Globus pallidus (tissue), 1 donor: ENCODE measurements at places on chromosomes 4 and X.

DNA sequence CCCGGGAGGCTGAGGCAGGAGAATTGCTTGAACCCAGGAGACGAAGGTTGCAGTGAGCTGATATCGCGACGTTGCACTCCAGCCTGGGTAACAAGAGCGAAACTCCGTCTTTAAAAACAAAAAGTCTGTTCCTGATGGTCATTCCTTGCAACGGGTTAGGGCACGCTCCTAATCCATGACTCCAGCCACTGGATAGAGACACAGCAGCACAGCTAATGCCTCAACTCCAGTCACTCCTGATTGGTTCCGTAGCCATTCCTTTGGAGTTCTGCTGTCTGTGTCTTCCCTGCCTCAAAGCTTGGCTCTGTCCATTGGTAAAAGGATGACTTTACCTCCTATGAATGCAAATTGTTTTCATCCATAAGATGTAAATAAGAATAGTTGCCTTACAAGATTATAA, 44.3 kb upstream of the FAM9A start:
- no peak for DNase-seq

DNA sequence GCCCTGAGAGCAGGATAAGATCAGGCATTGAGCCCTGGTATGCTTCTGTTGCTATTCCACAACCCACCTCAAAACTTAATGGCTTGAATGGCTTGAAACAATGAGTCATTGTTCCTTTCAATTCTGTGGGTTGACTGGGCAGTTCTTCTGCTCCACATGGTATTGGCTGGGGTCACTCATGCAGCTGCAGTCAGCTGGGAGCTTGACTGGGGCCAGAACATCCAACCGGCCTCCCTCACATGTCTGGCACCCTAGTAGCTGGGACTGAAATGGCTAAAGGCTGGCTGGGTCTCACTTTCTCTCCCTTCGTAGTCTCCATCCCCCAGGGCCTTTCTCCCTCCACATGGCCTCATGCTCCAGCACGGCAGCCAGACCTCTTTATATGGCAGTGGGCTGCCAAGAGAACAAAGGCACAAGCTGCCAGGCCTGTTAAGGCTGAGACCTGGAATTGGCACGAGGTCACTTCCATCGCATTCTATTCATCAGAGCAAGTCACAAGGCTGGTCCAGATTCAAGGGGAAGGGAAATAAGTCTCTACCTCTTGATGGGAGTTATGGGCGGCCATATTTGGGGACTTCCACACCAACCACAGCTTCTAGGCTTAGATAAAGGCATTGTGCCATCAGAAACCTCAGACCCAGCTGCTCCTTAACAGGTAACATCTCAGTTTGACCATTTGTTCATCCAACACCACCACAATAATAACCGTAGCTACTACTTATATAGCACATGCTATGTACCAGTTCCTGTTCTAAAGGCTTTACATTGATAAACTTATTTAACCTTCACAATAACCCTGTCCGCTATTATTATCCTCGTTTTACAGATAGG, 159.7 kb upstream of the ATP6AP2 start:
- DNase-seq, result peak; percentile 87

DNA sequence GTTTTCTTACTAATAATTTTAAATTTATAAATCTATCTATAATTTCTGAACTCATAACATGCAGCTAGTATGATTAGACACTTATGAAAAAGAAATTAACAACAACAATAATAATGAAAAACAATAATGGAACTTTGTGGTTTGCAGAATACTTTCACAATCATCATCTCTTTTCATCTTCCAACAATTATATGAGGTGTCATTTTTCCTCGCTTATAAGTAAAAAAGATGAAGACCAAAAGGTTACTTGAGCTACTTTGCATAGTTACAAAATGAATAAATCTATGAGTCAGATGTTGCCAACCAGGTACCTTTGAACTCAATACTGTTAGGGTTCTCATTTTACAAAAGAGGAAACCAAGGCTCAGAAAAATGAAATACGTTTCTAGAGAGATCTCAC, 98.5 kb upstream of the ELOVL6 start:
- DNase-seq, result no peak

DNA sequence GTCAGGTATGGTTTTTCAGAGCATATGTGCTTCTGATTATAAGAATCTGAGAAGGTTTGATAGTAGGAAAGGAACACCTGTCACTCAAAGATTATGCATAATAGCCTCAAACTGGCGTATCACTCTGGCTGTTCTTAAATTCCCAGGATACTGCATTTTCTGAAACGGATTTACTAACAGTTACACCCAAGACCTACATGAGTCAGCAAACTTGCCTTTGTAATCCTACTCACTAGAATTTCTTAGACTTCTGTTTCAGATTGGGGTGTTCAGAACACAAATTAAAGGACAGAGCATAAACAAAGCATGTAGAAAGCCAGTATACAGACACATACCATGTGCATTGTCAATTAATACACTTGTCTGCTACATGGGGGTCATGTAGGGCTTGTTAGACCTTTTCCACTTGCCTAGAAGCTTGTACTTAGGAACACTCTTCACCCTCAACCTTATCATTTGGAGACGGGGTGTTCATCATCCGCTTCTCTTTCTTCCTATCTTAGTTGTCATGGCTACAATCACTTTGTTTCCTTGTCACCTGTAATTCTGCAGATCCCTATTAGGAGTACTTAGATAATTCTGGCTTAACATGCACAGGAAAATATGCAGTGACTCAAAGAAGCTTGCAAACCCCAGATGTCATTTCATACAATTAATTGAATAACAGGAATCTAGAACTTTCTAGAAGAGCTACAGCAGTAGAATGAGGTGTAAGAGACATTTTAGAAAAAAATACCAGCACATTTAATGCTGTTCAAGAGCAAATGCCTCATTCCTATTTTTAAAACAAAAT, 593.0 kb upstream of the TENM3 start:
- no peak for DNase-seq

GRCh38 chr4:10201381-10202223, 85.0 kb upstream of the WDR1 start:
- no peak for DNase-seq

DNA sequence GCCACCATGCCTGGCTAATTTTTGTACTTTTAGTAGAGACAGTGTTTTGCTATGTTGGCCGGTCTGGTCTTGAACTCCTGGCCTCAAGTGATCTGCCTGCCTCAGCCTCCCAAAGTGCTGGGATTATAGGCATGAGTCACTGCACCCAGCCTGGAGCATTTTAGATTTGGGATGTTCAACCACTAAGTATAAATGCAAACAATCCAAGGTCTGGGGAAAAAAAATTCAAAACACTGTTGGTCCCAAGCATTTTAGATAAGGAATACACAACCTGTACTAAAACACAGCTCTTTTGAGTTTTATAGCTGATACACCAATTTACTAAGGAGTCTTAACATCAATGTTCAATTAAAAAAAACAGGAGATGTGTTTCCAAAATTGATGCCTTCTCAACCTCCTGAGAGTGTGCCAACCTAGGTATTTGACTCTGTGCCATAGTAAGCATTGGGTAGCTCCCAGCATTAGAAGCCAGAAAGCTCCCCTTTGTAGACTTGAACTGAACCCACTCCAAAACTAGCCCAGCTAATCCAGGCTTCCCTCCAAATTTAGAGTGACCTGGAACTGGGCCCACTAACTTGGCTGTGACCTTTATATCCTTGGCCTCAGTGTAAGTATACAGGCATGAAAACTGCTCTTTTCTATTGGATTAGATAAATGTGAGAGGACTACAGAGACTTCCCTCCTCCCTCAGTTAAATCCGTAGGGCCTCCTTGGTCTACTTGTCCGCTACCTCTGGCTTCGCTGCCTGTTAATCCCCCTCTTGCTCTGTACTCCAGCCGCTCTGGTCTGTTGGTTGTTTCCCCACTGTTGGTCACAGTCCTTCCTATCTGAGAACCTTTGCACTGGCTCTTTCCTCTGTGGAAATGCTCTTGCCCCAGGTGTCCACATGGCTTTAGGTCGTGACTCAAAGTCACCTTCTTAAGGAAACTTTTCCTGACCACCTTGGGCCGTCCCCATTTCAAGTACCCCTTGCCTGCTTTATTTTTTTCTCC, 77.6 kb downstream of the CCKAR start:
- DNase-seq, result peak; percentile 26

GRCh38 chr4:17766826-17767458, 14.5 kb downstream of the FAM184B start:
- DNase-seq, result no peak

DNA sequence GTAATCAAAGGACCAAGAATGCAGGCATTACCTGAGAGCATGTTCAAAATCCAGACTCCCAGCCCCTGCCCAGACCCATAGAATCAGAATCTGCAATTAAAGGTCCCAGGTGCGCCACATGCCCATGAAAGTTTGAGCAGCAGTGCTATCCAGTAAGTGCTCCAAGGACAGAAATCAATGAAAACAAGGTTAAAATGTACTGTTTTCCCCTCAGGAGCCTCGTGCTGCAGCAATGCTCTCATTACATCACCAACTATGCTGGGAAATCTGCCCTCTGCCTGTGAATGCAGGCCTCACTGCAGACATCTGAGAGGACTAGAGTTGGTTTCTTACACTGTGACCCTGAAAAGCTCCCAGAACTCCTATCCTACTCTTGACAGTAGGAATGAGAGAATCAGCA, 21.1 kb downstream of the ANXA5 start:
- DNase-seq, result no peak

- no peak for DNase-seq
Observed at GRCh38 chrX:31260351-31260750, 188.5 kb upstream of the FTHL17 start.

- DNase-seq, result no peak
Observed at GRCh38 chr4:108586778-108587177, 33.6 kb upstream of the RPL34 start.
